Left cardiac atrium (tissue), 4 donors: ENCODE measurements at places on chromosomes 6 and 20. TPM values are rescaled to one million over a fixed set of nuclear protein-coding genes. Genes with fewer than 3 reads are reported as not detected.
A peak's percentile ranks its signal among the peaks of the same experiment; 100 is the strongest.

TINAG gene
- total RNA-seq: 0.39 TPM

NRN1 gene
- 12.8 TPM for total RNA-seq

DNA sequence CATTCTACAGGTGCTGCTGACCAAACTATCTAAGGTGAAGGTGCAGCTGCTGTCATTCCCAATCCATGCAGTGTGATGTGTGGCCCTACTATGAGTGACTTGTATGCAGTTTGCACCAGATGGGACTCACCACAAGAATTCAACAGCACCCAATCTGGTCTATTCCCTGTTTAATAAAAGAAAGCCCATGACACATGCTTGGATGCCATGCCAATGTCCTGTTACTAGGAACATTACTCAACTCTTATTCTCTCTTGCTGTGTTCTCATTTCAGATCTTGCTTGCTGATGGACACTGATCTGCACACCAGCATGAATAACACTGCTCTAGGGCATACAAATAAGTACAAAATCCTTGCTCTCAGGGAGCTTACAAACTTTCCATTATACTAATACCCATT is 221.6 kb upstream of the CDYL start:
- no peak for DNase-seq

DNA sequence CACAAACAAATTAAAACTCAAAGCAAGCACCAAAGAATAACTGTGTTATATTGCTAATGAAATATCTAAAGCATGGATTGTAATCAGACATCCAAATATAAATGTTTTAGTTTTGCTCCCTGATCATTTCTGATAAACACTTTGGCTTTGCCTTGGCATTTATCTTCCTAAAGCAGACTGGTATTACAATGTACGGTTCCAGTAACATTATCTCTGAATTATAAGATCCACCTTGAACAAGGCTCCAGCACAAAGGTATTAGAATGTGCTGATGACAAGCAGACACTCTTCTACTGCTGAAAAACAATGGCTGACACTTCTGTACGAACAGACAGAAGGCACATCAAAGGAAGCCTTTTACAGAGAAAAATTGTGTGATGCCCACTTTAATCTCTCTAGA is 74.6 kb downstream of the INSM1 start:
- no peak for DNase-seq

- DNase-seq: no peak
Observed at GRCh38 chr6:43428874-43429273, 1.5 kb downstream of the ABCC10 start.

PTPRK gene
- 29.6 TPM for total RNA-seq

MEI4 gene
- total RNA-seq: 0.85 TPM

SNTA1 gene
- total RNA-seq: 134 TPM

DNA sequence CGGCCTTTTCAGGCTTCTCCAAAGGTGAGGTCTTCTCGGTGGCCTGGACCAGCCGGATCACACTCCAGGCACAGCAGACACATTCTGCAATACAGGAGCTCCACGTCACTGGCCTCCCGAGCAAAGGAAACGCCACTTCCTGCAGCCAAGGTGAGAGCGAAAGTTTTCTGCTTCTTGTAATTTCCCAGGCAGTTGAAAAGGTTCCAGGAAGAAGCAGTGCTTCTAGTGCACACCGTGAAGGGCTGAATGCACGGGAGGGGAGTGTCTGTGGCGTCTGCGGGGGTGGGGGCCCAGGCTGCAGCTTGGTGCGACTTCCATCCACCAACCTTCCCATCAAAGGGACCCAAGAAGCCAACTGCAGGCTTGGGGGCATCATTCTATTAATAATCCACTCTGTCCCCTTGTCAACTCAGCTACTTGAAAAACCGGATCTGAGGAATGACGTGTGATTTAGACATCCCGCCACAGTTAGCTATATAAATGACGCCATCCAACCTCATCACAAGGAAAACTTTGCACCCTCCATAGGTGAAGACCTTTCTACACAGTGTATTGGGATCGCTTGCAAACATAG is 61.1 kb downstream of the NFATC2 start:
- no peak for DNase-seq

DNA sequence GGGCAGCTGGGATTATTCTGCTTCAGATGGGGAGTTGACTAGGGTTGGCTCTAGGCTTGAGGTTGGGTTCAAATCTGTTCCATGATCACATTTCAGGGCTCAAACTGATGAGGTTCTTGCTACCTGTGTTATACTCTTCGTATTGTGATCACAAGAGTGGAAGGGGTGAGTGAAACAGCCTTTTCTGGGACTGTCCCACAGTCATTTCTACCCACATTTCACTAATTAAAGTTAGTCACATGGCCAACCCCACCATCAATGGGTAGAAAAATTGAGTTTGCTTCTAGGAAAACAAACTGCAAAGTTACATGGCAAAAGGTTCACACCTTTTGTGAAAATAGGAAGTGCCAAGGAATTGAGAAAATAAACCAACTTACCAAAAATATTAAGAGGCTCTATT is 33.5 kb upstream of the BMP2 start:
- DNase-seq: no peak

DNA sequence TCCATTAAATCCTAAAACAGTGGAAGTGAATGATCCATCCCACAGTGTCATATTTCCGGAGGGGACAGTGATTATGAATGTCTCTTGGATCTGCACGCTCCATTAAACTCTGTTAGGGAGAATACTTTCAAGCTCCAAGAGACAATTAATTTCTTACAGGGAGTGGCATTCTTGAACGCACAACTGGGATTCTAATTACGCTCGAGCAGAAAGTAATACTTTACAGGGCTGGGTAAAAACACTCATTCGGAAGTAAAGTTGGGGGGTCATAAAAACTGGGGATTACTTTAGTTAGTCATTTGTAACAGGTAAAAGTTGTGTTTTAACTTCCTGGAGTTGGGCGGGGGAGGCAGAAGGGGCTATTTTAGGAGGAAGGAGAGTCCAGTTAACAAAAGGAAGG is 151.8 kb downstream of the ZFP64 start:
- no peak for DNase-seq

NKX2-4 gene
- not detected for total RNA-seq

DNA sequence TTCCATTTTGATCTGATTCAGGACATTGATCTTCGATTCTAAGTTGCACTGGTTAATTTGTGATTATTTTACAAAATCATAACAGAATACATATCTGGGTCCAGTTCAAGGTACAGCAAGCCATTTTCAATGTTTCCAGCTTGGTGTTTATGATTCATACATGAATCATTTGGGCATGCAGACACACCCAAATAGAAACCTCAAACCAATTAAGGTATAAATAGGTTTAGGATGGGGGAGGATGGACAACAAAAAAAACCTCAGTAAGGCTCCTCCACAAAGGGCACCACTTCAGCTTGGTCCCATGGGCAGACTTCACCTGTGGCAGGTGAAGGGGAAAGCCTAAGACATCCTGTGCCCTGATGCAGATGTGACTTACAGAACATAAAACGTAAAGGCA is 192.7 kb downstream of the KHDC1L start:
- no peak for DNase-seq

FERMT1 gene
- 1.5 TPM for total RNA-seq

SLC29A1 gene
- 115 TPM for total RNA-seq

DNA sequence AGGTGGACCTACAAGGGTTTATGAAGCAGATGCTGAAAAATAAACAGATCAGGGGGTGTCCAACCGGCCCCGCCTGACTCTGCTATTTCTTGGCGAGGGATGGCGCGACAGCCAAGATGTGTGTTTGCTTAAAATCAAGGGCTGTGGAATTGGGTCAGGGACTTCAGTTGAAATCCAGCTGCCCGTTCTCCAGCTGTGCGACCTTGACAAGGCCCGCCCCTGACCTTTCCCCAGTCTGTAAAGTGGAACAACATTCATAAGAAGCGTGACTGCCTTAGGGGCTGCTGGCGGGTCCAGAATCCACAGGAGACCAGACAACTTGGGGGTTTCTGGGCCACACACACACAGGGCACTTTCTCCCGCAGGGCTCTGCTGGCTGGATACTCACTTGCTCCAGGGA is 517.5 kb downstream of the PREX1 start:
- no peak for DNase-seq

GRCh38 chr6:62298745-62299392 is 12.8 kb upstream of the KHDRBS2 start:
- no peak for DNase-seq

GRCh38 chr6:151675746-151676459 is 131.6 kb upstream of the ESR1 start:
- DNase-seq: no peak

GRCh38 chr6:160297310-160297709 is 38.7 kb upstream of the SLC22A2 start:
- DNase-seq: no peak

- no peak for DNase-seq
Observed at GRCh38 chr6:4396044-4396443, 260.7 kb upstream of the ECI2 start.

DNA sequence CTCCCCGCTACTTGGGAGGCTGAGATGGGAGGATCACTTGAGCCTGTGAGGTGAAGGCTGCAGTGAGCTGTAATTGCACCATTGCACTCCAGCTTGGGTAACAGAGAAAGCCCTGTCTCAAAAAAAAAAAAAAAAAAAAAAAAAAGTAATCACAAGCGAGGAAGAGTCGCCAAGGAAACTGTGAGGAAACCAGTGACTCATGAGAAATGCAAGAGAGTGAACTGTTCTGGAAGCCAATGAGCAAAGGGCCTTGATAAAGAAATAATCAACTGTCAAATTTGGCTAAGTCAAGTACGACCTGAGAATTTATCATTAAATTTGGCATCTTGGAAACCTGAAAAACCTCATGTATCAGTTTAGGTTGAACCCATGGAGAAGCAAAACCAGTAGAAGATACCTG is 16.1 kb upstream of the LAMP5 start:
- no peak for DNase-seq

PPIL6 gene
- total RNA-seq: 3.0 TPM

- peak; percentile 64 for DNase-seq
Observed at GRCh38 chr6:40894962-40895799, 143.8 kb downstream of the UNC5CL start.
